ENCODE measurements at places on chromosomes 4 and X. TPM values are rescaled to one million over a fixed set of nuclear protein-coding genes. Genes with fewer than 3 reads are reported as not detected.

- no peak for DNase-seq
These were observed 51.3 kb downstream of the PCDH19 start for GRCh38 chrX:100358766-100359165.

- DNase-seq, result no peak
These were observed 26.9 kb downstream of the NSG1 start for GRCh38 chr4:4413806-4414205.

DNA sequence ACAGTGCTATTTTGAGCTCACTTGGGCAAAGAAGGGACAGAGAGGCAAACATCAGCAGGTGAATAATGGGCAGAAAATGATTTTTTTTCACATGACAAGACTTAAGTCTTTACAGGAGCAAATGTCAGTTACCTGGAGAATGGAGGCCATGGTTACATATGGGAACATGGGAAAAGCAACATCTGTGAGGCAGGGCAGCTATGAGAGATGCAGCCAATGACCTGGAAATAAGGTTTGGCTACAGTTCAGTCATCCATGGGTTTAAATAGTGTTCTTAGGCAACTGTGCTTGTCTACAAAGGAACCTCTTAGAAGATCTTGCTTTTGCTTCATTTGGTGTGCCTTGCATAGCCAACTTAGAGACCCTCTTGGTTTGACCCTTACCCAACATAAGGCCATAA is 490.2 kb upstream of the LCORL start:
- no peak for DNase-seq

DNA sequence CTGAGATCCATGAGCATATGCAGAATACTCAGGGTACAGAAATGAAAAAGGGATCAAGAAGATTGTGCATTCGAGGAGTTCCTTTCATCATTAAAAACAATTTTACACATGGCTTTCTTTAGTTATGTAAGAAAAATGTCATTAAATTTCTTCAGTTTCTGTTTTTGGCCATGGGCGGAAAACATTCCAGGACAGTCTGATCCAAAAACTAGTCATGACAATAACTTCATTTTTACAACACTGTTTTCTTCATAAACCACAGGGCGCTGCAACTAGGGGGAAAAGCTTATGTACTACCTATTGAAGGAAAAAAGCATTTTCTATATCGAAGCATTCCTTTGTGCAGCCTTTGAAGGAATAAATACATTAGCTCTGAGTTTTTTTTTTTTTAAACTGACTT is 28.2 kb downstream of the IL13RA1 start:
- DNase-seq, result no peak

DNA sequence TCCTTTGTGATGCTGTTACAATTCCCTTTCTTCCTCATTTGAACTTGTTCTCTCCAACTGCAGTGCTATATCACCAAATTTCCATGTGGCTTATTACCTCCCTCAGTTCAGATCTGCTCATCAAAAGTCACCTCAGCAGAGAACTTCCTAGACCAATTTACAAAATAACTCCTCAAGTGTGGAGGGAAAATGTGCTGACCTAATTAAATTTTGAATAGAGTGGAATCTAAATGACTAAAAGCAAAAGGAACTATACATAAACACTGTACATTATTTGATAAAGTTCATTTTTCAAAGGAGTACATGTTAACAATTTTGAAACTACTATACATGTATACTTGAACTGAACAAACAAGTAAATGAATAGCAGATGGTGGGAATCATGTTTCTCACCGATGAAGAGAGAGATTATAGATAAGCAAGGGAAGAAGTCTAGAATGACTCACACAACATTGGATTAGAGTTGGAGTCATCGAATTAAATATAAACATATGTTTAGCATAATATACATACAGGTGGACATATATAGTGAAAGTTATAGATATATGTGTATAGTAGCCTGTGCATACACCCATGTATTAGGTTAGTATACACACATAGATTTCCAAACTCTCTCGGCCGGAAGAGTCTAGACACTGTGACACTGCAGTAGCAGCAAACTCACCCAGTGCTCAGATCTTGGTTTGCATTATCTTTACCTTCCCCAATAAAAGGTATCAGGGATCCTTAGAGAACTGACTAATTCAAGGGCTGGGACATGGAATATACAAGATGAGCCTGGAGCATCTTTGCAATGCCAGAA is 318.7 kb downstream of the PCDH18 start:
- DNase-seq, result no peak

- DNase-seq, result no peak
These were observed 191.5 kb upstream of the NR3C2 start for GRCh38 chr4:148633720-148634119.

GRCh38 chrX:77174680-77175519 is 272.3 kb upstream of the FGF16 start:
- no peak for DNase-seq

DNA sequence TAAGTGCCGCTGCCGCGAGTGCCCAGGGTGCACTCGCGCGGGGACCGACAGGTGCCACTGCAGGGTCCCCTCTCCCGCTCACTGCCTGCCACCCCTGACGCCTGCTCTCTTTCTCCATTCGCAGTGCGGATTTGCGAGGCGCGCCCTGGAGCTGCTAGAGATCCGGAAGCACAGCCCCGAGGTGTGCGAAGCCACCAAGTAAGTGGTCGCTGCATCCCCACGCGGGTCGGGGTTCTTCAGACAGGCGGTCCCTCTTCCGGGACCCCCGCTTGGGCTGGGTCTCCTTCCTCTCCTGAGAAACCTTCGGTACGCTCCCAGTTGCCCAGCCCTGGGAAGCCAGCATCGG is 547 bp downstream of the GUCY1A1 start:
- DNase-seq, result peak; percentile 3

- DNase-seq, result peak; percentile 1
These were observed at the start of gene GK for GRCh38 chrX:30653415-30654131. TSS of gene GK (plus strand) at chrX:30653423. CDS start at chrX:30653538, 115 bp downstream.

- DNase-seq, result no peak
These were observed 79.1 kb upstream of the TFDP3 start for GRCh38 chrX:133297284-133297683.

DNA sequence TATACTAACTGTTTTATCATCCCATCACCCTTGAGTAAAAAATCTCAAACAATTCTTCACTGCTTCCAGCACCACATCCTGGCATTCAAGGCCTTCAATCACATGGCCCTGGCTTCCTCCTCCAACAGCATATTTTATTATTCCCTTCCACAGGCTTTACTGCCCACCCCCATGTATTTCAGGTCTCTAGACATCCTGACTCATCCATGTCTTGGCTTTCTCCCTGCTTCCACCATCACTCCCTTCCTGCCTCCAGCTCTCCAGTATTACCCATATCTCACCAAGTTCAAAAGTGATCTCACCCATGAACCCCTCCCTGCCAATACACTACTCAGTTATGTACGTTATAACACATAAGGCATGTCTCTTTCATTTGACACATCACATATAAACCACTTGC is 34.7 kb upstream of the PLAC1 start:
- DNase-seq, result no peak

DNA sequence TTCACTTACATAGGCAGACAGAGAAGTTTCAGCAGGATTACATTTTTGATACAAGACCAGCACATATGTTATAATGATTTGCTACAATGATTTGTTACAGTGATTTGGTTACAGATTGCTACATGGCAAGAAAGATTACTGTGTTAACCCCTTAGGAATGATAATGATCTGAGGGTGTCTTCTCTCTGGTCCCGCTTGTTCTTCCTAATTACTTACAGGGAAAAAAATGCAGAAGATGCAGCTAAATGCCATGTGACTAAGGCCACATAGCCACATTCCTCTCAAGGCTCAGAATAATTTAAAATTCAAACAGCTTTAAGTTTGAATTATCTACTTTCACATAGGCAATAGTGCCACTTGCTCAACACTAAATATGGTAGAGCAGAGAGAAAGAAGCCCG is 9.7 kb upstream of the LAP3 start:
- no peak for DNase-seq

DNA sequence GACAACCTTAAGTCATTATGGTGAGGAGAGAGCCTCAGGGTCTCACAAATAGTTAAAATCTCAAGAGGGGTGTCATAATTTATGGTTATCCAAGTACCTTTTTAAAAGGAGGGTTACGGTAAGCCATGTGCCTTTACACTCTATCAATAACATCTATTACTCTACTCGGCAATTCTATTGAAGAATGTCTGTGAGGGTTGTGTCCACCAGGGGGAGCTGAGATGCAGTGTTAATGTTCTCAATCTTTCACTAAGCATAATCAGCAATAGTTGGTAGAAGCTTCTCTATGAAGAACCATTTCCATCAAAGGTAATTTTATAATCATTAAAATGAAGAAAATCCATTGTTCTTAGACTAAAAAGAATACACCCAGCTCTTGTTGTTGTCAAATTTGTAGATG is 457.4 kb downstream of the CENPC start:
- no peak for DNase-seq

- DNase-seq, result no peak
These were observed 143.1 kb upstream of the MAD2L1 start for GRCh38 chr4:120209706-120210105.

- DNase-seq, result no peak
These were observed 347 bp downstream of the AMTN start for GRCh38 chr4:70518716-70519115.

GRCh38 chrX:7062903-7063302 is 84.6 kb upstream of the STS start:
- no peak for DNase-seq

DNA sequence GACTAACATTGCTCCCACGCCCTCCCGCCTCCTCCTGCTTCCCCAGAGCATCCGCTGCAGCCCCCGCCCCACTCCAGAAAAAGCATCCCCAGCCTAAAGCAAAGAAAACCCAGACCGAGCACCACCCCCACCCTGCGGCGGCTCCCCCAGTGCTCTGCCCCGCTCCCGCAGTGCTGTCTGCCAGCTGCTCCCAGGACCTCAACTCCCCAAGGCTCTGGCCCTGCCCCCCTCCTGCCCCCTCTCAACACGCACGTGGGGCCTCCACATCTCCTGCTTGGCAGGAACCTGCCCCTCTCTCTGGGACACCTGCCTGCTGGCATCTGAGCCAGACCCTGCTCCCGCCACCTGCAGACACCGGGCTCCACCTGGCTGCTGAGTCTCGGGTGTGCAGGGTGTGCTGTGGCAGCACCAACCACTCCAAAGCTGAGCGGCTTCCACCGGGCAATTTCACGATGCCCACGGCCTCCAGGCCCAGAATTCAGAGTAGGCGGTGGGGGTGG is 79.4 kb downstream of the FAM53A start:
- DNase-seq, result peak; percentile 75

UBE2K gene
- 44.0 TPM for total RNA-seq

MAP3K15 gene
- total RNA-seq, result not detected

CT45A5 gene
- total RNA-seq, result not detected

SYAP1 gene
- 12.5 TPM for total RNA-seq

SMIM31 gene
- total RNA-seq, result not detected

TBC1D8B gene
- 1.1 TPM for total RNA-seq

LRP2BP gene
- 1.9 TPM for total RNA-seq

CXorf49 gene
- total RNA-seq, result not detected

KCNE5 gene
- total RNA-seq, result not detected

AKAP14 gene
- total RNA-seq, result not detected

FGB gene
- total RNA-seq, result 3.0 TPM

Measured in T-cell (primary cell).